ENCODE measurements at places on chromosomes 7 and 10.

DNA sequence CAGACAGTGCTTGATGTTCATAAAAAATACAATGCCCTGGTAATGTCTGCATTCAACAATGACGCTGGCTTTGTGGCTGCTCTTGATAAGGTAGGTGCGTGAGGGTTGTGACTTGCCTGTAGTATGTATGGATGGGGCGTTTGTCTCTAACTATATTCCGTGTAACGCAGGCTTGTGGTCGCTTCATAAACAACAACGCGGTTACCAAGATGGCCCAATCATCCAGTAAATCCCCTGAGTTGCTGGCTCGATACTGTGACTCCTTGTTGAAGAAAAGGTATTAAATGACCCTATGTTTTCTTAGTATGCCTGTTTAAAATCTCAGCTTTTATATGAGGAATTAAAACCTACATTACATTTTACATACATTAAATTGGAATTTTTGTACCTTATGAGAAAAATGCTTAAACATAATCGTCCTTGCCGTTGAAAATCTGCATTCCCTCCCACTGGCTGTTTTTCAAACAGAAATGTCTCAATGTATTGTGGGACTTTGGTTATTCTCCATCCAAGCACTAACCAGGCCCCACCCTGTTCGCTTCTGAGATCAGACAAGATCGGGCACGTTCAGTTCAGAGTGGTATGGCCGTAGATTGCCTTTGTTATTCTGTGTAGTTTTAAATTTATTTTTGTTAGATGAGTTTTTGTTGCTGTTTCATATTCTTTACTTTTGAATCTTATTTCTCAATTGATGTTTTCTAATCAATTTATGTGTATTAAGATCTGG, 85.3 kb downstream of the CUL1 start:
- no peak for DNase-seq

DNA sequence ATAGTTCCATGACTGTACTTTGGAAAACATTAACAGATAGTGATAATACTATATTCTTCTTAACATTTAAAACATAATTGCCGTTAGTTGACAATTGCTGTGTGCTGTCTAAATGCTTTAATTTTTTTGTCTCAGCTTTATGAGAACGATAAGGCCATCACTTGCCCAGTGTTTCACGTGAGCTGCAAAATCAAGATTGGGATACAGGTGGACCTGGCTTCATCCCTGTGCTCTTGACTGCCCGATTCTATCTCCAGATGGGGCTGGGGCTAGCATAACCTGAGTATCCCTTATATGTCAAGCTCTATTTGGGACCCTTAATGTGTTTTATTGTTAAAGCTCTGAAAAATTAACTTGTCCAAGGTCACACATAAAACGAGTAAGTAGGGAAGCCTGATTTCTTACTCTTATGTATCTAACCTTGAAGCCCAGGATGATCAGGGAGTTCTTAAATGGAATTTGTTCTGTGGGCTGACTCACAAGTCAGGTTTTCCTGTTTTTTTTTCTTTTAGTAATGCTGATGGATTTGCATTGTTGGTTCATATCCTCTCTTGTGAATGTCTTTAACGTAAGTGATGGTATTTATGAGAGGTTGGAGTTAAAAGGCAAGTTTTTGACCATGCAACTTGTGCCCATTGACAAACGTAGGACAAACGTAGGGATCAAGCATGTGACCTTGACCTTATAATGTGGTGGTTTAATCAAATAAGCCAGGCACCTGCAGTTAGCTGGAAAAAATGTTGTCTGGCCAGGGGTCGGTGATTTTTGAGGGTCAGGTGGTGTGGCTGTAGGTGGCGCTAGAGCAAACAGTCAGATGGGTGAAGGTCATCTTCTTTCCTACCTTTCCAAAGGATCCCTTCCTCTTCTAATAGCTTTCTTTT, 3.6 kb downstream of the PRKAR2B start:
- DNase-seq: no peak

- DNase-seq: no peak
These were observed 50.8 kb downstream of the KCNH2 start for GRCh38 chr7:150927157-150927955.

DNA sequence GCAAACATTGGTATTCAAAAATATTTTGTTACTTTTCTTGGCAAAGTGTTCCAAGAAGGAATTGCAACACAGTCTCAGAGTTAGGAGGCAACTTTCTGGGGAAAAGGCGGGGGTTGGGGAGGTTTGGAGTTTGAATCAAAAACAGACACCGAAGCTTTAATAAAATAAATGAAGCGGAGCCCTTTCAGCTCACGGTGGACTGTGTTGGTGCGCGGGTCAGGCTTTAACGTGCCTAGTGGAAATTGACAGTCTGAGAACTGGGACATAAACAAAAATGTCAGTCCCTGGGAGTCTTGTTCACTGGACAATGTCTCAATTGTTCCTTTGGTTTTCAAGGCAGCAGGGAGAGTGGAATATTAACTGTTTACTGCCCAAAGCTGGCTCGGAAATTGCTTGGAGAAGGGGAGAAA, 109.3 kb downstream of the TCF7L2 start:
- no peak for DNase-seq

GRCh38 chr10:2122431-2123124, 385.3 kb upstream of the ADARB2 start:
- no peak for DNase-seq

- DNase-seq: no peak
These were observed 62.0 kb upstream of the ST8SIA6 start for GRCh38 chr10:17516376-17516775.

All from stimulated activated CD4-positive, alpha-beta T cell treated with anti-CD3 and anti-CD28 coated beads, Interleukin-12 subunit alpha, Interleukin-12 subunit beta, amount 100 ng/mL, for 24 hours (primary cell).